ENCODE measurements at places on chromosomes 5 and 9.

GRCh38 chr5:76099756-76100155, 16.6 kb downstream of the SV2C start:
- no peak for DNase-seq

- DNase-seq: no peak
These were observed 94.7 kb upstream of the ANKRD55 start for GRCh38 chr5:56327809-56328208.

GRCh38 chr9:130172858-130173665, 858 bp downstream of the NCS1 start:
- DNase-seq: no peak

DNA sequence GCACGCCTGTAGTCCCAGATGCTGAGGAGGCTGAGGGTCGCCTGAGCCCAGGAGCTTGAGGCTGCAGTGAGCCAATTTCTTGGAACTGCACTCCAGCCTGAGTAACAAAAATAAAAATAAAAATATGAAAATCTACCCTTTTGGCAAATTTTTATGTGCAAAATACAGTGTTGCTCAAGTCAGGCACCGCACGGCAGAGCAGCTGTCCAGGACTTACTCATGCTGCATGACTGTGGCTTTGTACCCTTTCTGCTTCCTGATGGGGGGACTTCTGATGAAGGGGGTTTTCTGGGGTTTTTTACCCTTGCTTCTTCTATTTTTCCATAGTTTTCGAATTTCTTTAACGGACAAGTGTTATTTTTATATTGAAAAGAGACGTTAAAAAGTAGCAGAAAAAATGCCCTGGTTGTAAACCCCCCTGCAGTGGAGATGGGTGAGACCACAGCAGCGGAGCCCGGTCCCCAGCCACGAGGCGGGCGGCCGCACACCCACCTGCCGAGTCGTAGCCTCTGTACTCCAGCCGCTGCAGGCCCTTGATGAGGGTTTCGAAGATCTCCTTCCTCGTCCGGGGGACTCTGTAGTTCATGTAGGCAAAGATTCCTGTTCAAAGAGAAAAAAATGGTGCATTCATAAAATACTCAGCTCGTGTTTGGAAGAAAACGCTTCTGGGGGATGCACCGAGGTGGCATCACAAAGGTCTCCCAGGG, 15.0 kb downstream of the GFPT2 start:
- DNase-seq: no peak

DNA sequence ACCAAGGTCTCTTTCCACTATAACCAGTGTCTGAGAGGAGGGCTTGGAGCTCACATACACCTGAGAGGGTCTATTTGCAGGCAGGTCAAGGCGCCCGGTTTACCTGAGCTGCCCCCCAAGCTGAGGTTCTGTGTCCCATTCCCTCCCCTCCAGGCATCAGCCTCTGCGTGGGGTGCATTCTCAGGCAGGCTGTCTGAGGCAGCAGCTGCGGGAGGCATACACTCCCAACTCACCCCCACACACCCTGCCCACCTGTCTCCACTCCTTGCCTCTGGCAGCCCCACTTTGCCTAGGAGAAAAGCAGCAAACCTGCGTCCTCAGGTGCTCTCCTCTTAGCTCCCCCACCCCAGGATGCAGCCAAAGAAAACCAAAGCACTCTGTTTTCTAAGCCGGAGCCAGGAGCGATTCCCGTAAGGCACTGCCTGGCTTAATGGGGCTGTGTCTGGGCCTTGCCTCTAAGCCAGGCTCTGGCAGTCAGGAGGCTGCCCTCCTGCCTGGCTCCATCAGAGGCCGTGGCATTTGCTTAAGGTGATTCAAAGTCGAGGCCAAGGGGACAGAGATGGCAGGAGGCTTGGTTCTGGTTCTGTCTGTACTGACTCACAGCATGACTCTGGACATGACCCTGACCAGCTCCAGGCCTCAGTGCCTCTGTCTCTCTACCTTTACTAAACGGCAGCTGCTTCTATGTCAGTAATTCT, 139.2 kb upstream of the TRIM32 start:
- DNase-seq: no peak

GRCh38 chr5:93274291-93274690, 306.7 kb downstream of the NR2F1-AS1 start:
- peak; percentile 81 for DNase-seq

GRCh38 chr9:83081010-83081409, 18.1 kb upstream of the RASEF start:
- no peak for DNase-seq

GRCh38 chr5:65800775-65801174, 78.8 kb downstream of the NLN start:
- DNase-seq: no peak

Data from NCI-H226 (cell line).